B cell (primary cell): ENCODE measurements at places on chromosomes 12 and 14.

DNA sequence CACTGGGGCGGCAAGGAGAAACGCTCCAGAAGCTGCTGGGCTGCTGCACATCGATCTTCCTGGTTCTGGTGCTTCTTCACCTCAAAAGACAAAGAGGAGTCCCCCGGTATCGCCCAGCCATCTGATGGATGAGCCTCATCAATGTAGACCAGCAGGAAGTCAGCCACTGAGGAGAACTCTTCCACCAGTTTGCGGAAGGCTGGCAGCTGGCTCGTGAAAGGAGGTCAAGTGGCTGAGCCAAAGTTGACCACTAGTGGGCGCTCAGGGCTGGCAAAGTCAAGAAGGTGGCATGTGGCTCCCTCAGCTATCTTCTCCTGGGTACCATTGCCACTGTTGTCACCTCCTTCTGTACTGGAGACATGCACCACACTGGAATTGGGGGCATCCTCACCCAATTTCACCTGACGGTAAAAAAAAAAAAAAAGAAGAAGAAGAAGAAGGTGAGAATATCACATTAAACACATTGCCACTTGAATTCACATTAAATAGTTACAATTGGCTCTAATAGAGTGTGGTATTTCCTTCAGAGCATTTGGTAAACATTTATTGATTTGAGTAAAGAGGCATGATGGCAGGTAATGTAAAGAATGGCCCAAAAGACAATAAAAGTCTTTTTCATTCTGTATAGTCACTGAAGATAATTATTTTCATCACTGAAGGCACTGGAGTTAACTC is 8.3 kb downstream of the DIO2 start:
- DNase-seq: no peak

GRCh38 chr12:69580074-69580473 is 5.2 kb upstream of the CCT2 start:
- no peak for DNase-seq

- no peak for DNase-seq
Measured at GRCh38 chr14:61184112-61184511, 97.0 kb downstream of the TMEM30B start.

GRCh38 chr14:22982477-22983245 is at the start of gene AJUBA:
Gene AJUBA (minus strand): TSS chr14:22982551. CDS start chr14:22982266, 285 bp downstream.
- DNase-seq: peak; percentile 80

GRCh38 chr14:95236221-95236620 is 78.9 kb upstream of the DICER1 start:
- no peak for DNase-seq

DNA sequence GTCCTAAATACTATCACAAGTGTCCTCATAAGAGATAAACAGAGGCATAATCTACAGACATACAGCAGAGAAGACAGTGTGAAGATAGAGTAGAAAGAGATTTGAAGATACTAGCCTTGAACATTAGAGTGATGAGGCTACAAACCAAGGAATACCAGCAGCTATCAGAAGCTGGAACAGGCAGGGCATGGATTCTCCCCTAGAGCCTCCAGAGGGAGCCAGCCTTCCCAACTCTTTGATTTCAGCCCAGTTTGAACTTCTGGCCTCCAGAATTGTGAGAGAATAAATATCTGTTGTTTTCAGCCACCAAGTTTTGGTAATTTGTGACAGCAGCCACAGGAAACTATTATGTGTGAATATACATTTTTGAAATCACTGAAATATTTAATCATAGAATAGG is 47.2 kb downstream of the CCDC91 start:
- no peak for DNase-seq

GRCh38 chr14:68012871-68013270 is 193.3 kb downstream of the RAD51B start:
- DNase-seq: no peak

DNA sequence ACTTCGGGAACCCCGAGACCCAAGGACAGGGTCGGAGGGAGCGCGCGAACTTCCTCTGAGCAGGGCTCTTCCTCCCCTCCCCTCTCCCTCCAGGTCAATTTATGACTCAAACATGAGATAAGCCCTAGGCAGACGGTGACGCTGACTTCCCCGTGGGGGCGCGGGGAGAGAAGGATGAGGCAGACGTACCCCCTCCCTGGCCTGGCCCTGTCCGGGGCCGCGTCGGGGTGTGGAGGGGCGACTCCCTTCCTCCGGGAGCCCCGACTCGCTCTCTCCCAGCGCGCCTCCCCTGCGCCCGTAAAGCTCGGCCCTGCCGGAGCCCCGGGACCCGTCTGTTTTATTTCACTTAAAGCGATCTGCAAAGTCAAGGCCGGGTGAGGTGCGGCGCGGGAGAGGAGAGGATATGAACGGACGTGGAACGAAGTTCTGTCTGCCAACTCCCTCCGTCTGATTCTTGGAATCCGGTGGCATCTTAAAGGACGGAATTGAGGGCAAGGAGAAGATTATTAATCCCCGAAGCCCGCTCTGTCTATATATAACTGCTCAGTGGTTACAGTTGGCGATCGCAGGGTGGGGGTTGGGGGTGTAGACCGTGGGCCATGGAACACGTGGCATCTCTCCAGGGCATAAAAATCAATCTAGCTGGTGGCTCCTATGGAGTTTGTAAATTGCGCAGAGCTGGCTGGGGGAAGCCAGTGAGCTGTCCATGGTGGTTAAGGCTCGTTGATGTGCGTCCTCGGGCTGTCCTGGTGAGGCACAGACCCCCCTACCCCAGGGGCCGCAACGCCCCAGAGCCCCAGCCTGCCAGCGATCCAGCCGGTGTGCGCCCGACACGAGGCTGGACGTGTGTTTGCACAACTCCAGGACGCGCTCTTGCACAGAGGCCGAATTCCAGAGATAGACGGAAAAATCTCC is 2.9 kb upstream of the PTHLH start:
- no peak for DNase-seq

DNA sequence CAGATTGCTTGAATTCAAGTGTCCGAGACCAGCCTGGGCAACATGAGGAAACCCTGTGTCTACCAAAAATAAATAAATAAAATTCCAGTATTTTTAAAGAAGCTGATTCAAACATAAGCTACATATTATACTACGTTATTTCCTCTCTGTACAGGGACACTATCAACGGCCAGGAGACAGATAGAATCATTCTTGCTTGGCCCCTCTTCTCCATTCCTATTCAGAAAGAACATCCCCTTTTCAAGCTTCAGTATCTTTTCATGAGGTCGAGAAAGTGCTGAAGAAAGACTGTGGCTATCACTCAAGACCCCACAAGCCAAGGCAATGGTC is 314 bp upstream of the DHRS7 start:
- no peak for DNase-seq

DNA sequence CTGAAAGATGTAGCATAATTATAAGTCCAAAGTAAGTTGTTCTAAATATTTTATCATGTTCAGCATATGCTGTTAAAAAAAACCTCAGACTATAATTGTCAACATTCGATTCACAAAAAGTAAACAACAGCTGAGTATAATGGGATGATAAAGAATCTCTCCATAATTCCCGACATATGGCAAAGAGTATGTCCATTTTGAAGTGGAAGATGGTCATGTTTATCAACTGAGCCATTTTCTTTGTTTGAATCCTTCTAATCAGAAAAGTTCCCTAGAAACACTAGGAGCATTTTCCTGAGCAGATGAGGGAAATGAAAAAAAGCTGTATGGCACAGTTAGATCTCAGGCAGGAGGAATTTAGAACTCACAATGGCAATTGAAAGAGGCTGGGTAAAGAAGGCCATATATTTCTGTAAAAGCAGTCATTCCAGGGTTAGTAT is 192.1 kb upstream of the AMIGO2 start:
- DNase-seq: no peak

- DNase-seq: no peak
Measured at GRCh38 chr12:32567296-32567674, 111.8 kb upstream of the DNM1L start.

GRCh38 chr12:53808023-53808705 is 56.4 kb upstream of the CISTR start:
- no peak for DNase-seq

DNA sequence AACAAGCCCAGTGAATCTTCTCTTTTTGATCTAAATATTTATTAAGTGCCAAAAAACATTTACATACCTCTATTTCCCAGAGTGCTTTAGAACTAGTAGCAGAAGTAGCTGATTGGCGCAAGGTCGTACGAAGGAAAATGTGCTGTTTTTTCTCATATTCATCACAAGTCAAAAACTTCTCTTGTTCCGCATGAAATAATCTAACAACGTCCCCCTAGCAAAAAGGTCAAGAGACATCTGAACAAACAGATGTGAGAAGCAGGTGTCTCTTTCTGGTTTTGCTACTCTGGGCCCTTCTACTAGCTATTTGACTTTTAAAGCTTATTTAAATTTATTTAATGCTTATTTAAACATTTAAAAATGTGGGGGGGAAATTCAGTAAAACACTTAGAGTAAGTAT is 117.8 kb downstream of the ITPR2 start:
- no peak for DNase-seq

DNA sequence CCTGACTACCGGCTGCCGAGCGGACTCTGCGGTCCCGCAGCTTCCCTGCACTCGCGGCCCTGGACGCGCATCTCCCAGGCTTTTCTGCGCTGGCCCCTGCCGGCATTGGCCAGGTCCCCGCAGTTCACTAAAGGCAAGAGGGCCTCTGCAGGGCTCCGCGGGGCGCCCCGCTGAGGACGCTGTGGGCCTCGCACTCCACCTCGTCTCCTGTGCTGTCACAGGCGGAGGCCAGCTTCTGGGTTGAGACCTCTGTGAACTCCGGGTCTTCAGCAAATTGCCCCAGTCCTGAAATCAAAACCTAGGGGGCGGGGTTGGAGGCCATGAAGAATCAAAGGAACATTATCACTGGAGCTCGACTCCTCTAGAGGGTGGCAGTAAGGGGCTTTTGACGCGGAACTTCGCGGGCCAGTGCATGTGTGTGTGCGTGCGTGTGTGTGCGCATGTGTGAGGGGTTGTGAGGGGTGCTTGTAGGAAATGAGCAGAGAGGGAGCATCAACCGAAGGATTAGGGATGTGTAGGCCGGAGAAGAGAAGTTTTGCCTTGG is 68.5 kb upstream of the CAPRIN2 start:
- DNase-seq: no peak

- peak; percentile 45 for DNase-seq
Measured at GRCh38 chr12:69415471-69416275, 54.5 kb upstream of the FRS2 start.

GRCh38 chr14:106062502-106063272 is 536.3 kb downstream of the TMEM121 start:
- peak; percentile 17 for DNase-seq

GRCh38 chr12:114826244-114826643 is 142.3 kb upstream of the TBX3 start:
- DNase-seq: no peak

DNA sequence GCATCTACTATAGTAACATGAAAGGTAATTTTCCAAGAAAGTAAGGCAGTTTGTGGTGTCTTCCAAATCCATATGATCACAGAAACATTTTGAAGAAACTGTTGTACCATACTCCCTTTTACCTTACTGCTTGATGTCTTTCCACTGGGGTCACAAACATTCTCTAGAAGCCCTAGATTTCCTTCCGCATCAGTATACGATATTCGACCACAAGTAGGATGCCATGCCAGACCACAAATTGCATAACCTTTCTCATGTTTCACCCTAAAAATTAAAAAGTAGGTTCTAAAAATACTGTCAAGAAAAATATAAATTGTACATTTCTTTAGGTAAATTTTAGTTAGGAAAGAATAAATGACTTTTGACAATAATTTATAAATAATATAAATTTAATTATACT is 26.5 kb downstream of the WDHD1 start:
- DNase-seq: no peak

GRCh38 chr12:102201436-102202061 is 3.9 kb upstream of the PMCH start:
- DNase-seq: peak; percentile 3

- DNase-seq: no peak
Measured at GRCh38 chr12:6377667-6377994, 2.3 kb upstream of the SCNN1A start.

- no peak for DNase-seq
Measured at GRCh38 chr12:28421374-28421773, 231.1 kb downstream of the CCDC91 start.

- DNase-seq: no peak
Measured at GRCh38 chr14:22713631-22713950, 52.9 kb upstream of the OXA1L start.

DNA sequence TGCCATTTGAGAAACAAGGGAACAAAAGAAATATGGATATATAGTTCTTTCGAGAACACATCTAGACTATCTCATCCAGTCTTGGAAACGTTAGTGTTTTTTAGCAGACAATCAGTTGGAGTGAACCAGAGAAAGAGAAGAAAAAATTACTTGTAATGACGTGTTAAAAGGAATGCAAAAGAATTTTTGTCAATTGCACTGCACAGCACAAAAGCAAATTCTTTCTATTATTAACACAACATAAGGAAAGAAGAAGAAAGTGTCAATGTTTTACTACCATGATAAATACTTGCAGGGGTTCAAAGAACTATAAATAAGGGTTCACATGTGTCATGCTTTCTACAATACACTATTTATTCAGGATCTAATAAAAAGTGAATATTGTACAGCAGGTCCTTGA is 27.5 kb upstream of the GSG1 start:
- DNase-seq: no peak

DNA sequence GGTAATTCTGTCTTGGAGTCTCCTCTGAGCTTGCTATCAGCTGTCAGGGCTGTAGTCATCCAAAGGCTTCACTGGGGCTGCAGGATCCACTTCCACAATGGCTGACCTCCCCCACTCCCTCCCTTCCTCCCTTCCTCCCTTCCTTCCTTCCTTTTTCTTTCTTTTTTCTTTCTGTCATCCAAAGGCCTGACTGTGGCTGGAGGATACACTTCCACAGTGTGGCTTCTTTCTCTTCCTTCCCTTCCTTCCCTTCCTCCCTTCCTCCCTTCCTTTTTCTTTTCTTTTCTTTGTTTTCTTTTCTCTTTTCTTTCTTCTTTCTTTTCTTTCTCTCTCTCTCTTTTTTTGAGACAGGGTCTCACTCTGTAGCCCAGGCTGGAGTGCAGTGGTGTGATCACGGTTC is 30.6 kb downstream of the ARF6 start:
- no peak for DNase-seq

DNA sequence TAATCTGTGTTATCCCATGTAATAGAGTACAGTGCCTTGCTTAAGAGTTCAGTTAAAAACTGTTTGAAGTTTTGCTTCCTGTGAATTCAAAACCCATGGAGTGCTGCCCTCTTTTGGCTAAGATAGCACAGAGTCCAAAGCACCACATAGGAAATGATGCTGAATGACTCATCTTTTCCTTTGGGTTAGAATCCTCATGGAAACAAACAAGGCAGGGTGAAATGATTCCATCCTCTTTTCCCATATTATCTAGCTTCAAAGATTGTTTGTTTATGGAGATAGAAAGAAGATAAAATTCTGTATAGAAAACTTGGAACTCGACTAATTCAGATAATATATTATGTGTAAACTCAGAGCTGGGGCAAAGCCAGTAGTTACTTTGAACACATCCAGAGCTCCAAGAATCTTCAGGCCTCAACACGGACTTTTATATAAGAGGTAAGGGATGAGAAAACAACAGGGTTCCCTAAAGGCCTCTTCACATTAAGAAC is 87.4 kb downstream of the OTOGL start:
- peak; percentile 32 for DNase-seq

- DNase-seq: no peak
Measured at GRCh38 chr12:108734200-108734906, 3.0 kb upstream of the CORO1C start.

GRCh38 chr14:34126586-34126985 is 175.7 kb upstream of the EGLN3 start:
- no peak for DNase-seq

- DNase-seq: no peak
Measured at GRCh38 chr12:4402996-4403395, 23.5 kb upstream of the FGF23 start.
